ENCODE measurements at places on chromosomes 5 and 9.

- peak; percentile 79 for DNase-seq
Measured at GRCh38 chr5:135565725-135566421, 12.9 kb downstream of the CXCL14 start.

DNA sequence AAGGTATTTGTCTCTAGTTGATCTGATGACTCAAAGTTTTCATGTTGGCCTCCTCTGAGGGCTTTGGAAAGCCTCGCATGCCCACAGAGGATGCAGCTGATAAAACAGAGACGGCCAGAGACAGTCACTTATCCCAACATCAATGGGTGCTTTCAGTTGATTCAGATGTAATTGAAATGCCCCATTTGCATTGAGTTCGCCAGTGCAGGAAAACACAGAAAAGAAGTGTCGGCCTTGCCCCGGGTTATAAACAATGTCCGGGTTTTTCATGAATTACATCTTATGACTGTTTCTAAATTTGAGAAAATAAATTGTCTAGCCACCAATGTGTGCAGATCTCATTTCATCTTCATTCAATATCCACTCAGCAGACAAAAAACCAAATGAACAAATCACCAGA lies 42.2 kb upstream of the ICE1 start:
- no peak for DNase-seq

GRCh38 chr5:61177070-61177469 lies 14.8 kb upstream of the SMIM15 start:
- no peak for DNase-seq

DNA sequence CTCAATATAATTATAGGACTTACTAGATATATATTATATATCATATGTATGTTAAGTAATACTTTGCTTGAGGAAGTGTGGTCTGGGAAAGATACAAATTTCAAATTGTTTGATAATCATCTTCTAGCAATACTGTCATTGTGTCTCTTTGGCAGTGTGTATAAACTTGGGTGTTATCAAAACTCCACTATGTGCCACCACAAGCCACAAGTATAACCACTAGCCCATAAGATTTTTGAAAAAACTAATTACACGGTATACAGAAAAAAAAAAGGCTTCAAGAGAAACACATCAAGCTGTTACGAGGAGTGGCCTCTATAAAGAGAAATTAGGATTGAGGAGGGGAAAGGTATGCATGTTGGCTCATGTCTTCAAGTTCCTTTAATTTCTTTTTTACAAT lies 44.7 kb upstream of the PCSK5 start:
- no peak for DNase-seq

- no peak for DNase-seq
Measured at GRCh38 chr5:135443161-135443960, 3.8 kb downstream of the DCANP1 start.
